ENCODE measurements at places on chromosomes 3 and 15.

GRCh38 chr3:184795522-184796190, 16.3 kb upstream of the VPS8 start:
- no peak overlapping the region for H3K27ac ChIP-seq
- no peak overlapping the region for H3K4me3 ChIP-seq
- H3K36me3 ChIP-seq, result no peaks in the 10 kb centered on the region
- DNase-seq, result no peak
- no peaks in the 10 kb centered on the region for H3K27me3 ChIP-seq

- no peak overlapping the region for H3K27ac ChIP-seq
- H3K4me1 ChIP-seq, result 0 out of 2 replicates have a peak, but pooled peaks cover 4% of the 10 kb centered on the region
- H3K27me3 ChIP-seq, result no peaks in the 10 kb centered on the region
- no peak for DNase-seq
- H3K4me3 ChIP-seq, result no peak overlapping the region
- no peaks in the 10 kb centered on the region for H3K36me3 ChIP-seq
Observed at GRCh38 chr3:45914362-45915058, 28.2 kb downstream of the CCR9 start.

DNA sequence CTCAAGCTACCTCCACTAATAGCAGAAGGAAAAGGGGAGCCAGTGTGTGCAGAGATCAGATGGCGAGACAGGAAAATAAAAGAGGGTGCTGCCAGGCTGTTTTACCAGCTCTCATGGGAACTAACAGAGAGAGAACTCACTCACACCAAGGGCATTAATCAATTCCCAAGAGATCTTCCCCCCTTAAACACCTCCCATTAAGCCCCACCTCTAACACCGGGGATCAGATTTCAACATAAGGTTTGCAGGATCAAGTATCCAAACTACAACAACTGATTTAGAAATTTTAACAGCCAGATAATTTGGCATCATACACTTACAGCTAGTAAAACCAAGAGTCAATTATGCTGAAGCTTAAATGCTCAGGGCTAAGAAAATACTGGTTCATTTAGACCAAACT, 18.9 kb downstream of the CD200 start:
- no peaks in the 10 kb centered on the region for H3K36me3 ChIP-seq
- no peaks in the 10 kb centered on the region for H3K4me1 ChIP-seq
- DNase-seq, result no peak
- no peaks in the 10 kb centered on the region for H3K27me3 ChIP-seq
- no peak overlapping the region for H3K4me3 ChIP-seq

DNA sequence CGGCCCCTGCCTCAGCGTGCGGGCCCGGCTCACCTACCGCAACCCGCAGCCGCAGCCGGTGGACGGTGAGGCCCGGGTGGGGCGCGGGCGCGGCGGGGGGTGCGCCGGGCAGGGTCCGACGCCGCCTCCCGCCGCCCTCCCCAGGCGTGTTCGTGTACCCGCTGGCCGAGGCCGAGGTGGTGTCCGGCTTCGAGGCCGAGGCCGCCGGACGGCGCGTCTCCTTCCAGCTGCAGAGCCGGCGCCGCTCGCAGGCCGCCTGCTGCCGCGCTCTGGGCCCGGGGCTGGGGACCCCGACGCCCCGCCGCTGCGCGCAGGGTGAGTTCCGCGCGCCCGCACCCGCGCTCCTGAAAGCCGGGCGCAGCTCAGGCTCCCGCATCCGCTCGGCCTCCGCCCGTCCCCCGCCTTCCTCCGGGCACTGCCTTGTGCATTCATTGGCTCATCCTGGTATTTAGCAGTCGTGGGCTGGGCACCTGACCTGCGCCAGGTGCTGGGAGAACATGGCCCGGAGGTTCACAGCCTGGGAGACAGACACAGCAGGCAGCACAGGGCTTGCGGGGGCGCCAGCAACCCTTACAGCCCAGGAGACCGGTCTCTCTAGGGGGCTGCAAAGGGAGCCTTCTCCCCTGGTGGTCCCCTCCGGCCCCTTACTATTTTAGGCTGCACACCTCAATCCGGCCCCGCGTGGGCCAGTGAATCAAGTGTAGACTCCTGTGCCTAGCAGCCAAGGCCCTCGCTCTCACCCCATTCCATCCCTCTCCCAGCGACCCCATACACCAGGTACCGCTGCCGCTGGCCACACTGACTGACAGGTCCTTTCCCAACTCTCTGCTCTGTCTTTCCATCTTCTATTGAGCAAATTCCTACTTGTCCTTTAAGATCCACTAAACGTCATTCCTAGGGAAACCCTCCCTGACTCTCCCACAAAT, 1.5 kb downstream of the VWA5B2 start:
- H3K27me3 ChIP-seq, result peaks cover 76% of the 10 kb centered on the region
- no peaks in the 10 kb centered on the region for H3K36me3 ChIP-seq
- H3K27ac ChIP-seq, result no peak overlapping the region
- H3K4me1 ChIP-seq, result no peaks in the 10 kb centered on the region
- no peak overlapping the region for H3K4me3 ChIP-seq
- DNase-seq, result no peak

- H3K4me1 ChIP-seq, result no peaks in the 10 kb centered on the region
- H3K36me3 ChIP-seq, result no peaks in the 10 kb centered on the region
- no peak overlapping the region for H3K4me3 ChIP-seq
- no peak overlapping the region for H3K27ac ChIP-seq
- no peaks in the 10 kb centered on the region for H3K27me3 ChIP-seq
Observed at GRCh38 chr3:127789051-127789450, 33.3 kb downstream of the MGLL start.

Data from MM.1S (cell line).